RCC 7860 (cell line): ENCODE measurements at places on chromosomes 1 and 21.

GRCh38 chr1:160209321-160210046, 4.3 kb downstream of the PEA15 start:
- DNase-seq = no peak

DNA sequence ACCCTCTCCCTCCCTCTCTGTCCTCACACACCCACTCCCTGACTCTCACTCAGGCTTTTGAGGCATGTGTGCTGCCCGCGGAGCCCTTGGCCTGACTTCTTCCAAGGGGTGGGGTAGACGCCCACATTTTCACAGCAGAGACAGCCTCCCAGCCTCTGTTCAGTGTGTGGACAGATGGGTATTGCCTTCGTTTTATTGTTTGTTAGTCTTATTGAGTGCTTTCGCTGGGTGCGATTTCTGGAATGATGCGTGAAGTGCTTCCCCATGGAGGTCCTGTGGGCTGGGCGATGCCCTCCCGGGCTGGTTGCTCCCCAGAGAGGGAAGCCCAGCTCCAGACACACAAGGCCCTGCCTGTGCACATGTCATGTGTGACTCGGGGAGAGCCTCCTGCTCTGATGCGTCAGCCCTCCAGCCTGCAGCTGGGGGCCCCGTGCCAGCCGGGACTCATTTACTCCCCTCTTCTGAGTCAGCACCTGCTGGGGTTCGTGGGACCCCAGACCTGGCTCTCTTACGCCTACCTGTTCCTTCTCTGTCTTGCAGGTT, 14.7 kb downstream of the PDXK start:
- DNase-seq = no peak

GRCh38 chr1:30790850-30791778, 33.5 kb upstream of the LAPTM5 start:
- no peak for DNase-seq

- no peak for DNase-seq
These were observed 32.5 kb downstream of the LRRC3 start for GRCh38 chr21:44487831-44488230.

GRCh38 chr1:228669242-228669585, 66.1 kb upstream of the RHOU start:
- DNase-seq = no peak

DNA sequence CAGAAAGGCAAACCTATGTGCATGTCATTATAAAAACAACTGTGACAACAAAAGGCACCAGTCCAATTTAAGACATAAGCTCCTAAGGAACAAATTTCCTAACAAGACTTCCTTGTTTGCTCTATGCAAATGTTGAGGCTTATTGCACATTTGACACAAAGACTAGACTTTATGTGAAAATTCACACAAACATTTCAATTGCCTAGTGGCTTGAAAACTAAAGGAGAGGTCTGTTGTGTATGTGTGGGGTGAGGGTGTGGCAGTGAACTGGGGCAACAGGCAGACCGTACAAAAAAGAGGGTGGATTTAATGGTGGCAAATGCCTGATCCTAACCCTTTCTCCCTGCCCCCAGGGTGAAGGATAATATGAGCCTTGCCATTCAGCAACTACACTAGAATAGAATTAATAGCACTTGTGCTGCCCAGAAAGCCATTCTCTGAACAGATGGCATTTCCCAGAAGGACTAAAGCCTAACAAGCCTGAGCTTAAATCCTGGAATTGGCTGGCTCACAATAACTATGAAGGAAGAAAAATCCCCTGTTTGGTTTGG, 73.9 kb downstream of the GLUL start:
- DNase-seq = no peak

DNA sequence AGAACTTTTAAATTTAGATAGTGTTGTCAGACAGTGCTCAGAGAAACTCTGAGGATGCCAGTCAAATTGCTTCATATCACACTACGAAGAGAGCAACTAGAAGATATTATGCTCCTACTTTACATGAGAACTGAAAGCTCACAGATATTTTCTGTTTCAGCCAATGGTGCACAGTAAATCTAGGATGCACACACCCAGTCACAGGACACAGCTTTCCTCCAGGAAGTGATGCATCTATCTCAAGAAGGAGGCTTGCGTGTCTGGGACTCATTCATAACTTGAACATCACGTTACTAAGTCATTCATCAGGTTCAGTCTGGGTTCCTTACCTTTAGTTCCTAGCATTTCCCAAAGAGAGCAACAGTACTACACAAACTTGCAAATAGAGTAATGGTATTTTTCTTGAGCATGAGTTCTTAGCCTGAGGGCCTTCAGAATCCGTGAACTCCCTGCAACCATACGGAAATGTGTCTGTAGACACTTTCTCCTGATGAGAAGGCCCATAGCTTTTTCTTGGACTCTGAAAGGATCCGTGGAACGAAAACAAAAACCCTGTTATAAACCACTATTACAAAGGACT, 12.2 kb downstream of the ZNF697 start:
- DNase-seq = no peak

DNA sequence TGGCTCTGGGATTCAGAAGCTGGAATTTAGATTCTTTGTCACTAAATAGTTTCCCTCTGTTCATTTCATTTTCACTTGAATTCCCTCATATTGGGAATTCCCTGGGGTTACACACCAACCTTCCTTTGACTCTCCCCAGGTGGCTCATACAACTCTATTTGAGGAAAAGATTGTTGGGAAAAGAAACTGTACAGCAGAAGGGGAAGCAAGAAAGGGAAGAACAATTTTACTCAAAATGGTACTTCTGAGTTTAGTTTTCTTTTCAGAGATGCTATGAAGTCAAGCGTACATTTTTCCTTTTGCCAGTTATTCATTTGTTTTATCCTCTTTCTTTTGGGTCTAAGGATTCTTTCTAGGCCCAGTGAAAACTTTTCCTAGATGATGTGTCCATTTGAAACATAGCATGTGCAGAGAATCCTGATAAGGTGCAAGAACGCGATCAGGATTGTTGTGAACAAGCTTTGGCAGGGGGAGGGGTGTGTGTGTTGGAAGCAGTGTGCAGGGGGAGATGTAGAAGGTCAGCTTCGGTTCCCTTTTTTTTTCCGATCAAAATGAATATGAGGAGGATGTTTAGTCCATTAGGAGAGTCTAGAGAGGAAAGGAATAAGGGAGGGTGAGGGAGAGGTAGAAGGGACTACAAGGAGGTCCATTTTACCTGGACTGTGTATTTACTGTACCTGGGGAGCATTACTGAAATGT, 26.8 kb upstream of the CD1D start:
- no peak for DNase-seq

- DNase-seq = peak; percentile 99
These were observed 52.4 kb downstream of the XCL1 start for GRCh38 chr1:168628807-168629206.

- DNase-seq = no peak
These were observed 367.4 kb upstream of the NR5A2 start for GRCh38 chr1:199660071-199660470.

DNA sequence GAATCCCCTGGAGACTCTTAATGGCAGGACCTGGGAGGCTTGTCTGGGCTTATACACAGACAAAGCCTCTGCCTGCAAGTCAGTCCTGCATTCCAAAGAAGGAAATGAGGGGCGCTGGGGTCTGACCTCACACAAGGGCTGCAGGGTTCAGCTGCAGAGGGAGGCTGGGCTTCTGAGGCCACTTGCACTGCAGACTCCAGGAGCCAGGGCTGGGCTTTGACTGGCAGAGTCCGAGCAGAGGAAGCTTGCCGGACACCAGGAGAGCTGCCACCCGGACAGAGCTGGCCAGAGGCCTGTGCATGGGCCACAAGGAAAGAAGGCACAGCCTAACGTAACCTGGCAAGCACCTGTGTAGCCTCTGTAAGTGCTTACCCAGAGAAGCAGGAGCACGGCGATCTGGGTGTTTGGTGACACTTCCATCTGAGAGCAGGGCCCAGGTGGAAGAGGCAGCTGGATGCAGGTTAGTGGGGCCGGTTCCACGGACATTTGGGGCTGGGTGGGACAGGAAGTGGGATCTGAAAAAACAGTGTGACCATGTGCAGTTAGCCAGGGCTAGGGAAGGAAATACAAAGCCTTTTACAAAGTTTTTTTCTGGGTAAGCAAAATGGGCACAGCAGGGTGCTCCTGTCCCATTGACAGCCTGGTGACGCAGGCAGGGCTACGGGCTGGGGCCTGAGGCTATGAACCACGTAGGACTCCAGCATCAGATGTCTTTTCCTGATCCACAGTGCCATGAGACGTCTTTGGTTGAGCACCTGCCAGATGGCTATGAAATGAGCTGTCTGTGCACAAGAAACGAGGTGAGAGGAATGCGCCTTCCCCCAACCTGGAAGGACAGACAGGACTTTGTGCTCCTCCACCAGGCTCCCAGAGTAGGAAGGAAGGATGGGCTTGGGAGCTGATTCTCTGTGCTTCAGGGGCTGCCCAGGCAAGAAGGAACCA, 37.3 kb upstream of the LBR start:
- DNase-seq = no peak

DNA sequence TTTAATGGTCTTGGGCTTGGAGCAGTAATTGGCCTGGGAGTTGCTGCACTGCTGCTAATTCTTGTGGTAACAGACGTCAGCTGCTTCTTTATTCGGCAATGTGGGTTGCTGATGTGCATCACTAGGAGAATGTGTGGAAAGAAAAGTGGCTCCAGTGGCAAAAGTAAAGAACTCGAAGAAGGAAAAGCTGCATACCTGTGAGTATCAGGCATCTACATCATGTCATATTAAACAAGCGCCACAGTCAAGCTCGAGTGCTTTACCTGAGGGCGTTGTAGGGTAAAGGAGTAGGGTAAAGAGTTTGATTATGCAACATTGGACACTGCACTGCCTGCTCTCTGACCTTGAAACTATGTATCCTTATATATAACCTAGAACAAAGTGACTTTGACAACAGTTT, 510.6 kb downstream of the NCAM2 start:
- no peak for DNase-seq

GRCh38 chr1:51693419-51694155, 76.7 kb downstream of the OSBPL9 start:
- no peak for DNase-seq

GRCh38 chr1:195697130-195697529, 911.1 kb downstream of the KCNT2 start:
- DNase-seq = no peak

DNA sequence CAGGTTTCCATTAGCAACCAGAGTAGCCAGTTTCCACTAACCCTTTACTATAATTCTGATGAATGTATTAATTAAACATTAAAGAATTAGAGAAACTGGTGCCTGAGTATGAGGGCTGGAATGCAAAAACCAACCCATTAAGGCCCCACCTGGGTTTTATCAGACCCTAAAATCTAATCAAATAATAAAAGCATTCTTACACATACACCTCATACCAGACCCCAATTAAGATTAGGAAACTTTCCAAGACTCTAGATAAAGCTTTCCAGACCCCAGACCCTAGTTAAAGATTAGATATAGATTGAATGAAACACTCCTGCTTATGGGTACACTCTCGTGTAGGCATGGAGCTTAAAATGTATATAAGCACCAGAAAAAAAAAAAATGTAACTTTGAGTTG, 581.3 kb upstream of the BEND5 start:
- DNase-seq = no peak

GRCh38 chr1:170200621-170201397, 55.0 kb downstream of the NTMT2 start:
- DNase-seq = no peak

- no peak for DNase-seq
These were observed 31.0 kb upstream of the IL19 start for GRCh38 chr1:206739411-206740076.

DNA sequence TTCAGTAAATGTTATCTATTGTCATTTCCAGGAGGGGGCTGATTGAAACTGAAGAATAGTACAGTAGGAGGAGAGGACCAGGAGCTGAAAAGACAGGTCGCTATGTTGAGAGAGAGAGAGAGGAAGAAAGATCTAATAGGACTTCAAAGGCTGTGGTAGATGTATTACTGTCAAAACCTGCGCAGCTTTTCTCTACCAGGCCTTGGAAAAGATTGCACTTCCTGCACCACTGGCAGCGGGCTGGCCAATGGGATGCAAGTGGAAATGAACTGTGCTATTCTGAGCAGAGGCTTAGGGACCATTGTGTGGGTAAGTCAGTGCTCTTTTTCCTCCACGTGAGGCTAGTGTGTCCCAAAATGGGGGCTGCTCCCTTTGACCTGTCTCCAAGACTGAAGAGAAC, 47.1 kb downstream of the MDM4 start:
- no peak for DNase-seq

- DNase-seq = peak; percentile 97
These were observed 66.7 kb downstream of the KCNJ6 start for GRCh38 chr21:37849506-37850102.

DNA sequence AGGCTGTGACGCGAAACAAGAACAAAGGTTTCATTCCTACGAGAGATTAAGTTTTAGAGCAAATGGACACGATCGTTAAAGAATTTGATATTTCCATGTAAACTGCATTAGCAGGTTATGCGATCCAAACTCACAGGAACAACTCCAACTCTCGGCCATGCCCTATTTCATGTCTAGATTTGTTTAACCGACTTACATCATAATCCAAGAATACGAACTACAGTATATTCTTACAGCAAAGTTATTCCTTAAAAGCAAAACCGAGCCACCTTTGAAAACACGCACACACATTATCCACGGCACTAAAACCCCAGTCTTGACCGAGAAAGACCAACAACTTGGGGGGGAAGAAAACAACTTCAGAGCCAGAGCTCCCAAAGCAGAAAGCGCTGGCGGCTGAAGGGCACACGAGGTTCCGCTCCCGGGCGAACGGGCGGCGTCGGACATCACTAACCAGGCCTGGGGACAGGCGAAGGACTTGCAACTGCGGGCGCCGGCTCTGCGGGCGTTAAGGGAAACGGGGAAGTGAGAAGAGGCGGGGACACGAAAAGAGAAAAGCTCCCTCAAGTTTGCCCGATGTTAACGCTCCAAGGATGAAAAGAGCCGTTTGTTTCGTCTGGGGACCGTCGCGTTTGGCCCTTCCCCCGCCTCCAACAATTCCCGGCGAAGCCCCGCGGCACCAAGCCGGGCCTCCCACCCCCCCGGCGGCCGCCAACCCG, 690 bp downstream of the B3GALNT2 start:
- peak; percentile 31 for DNase-seq

DNA sequence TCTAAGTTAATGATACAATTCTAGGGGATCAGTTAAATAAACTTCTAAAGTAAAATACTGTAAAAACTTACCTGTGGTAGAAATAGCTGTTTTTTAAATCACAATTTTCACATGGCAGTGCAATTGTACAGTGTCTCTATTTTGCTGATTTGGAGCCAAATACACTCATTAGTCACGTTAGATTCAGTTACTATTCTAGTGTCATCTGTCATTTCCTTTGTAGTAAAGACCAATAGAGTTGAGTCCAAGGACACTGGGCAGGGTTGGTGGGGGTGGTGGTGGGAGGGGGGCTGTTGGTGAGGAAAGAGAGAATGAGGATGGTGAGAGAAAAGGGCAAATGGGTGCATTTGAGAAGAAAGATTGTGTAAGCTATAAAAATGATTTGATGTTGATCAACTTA, 33.6 kb downstream of the CD55 start:
- DNase-seq = no peak

GRCh38 chr1:94272388-94272787, 35.0 kb upstream of the ARHGAP29 start:
- no peak for DNase-seq
